NCI-H345 (cell line): ENCODE measurements at places on chromosomes 12 and 14.
A peak's percentile ranks its signal among the peaks of the same experiment; 100 is the strongest.

- no peak for DNase-seq
Measured at GRCh38 chr12:51821440-51822260, 26.9 kb downstream of the FIGNL2 start.

DNA sequence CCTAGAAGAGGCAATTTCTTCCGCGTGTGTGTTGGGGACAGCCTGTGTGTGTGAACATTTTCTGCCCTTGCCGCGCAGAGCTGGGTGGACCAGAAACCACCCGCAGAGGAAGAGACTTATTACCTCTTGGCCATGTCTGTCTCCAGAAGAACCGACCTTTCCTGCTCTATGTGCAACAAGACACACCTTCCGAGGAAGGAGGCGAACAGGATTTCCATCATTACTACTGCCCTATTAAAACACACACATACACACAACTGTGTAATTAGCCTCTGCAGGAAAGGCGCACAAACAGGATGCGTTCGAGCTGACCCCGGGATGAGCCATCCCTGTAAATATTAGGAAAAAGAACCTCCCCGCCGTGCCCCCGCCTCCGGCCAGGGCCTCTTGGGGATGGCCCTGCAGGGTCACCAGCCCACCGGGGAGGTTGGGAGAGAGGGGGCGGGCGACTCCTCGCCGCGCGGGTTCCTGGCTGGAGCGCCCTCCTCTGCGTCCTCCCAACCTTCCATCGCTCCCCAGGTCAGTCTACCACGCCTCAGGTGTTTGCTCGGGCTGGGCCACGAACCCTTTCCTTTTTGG is 484 bp upstream of the PRKCH start:
- no peak for DNase-seq

DNA sequence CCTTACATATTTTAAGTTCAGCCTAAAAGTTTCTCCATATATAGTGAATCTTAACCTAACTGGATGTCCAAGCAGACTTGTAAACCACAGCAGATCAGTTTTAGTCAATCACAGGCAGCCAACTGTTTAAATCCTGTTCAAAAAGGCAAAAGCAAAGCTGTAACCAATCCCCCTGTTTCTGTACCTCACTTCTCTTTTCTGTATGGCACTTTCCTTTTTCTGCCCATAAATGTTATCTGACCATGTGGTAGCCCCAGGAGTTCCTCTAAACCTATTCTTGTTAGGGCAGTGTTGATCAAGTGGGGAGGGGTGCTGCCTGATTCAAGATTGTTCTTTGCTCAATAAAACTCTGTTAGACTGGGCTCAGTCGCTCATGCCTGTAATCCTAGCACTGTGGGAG is 8.5 kb upstream of the DACT1 start:
- DNase-seq, result no peak

GRCh38 chr14:48622980-48623379 is 947.6 kb upstream of the MDGA2 start:
- DNase-seq, result no peak

DNA sequence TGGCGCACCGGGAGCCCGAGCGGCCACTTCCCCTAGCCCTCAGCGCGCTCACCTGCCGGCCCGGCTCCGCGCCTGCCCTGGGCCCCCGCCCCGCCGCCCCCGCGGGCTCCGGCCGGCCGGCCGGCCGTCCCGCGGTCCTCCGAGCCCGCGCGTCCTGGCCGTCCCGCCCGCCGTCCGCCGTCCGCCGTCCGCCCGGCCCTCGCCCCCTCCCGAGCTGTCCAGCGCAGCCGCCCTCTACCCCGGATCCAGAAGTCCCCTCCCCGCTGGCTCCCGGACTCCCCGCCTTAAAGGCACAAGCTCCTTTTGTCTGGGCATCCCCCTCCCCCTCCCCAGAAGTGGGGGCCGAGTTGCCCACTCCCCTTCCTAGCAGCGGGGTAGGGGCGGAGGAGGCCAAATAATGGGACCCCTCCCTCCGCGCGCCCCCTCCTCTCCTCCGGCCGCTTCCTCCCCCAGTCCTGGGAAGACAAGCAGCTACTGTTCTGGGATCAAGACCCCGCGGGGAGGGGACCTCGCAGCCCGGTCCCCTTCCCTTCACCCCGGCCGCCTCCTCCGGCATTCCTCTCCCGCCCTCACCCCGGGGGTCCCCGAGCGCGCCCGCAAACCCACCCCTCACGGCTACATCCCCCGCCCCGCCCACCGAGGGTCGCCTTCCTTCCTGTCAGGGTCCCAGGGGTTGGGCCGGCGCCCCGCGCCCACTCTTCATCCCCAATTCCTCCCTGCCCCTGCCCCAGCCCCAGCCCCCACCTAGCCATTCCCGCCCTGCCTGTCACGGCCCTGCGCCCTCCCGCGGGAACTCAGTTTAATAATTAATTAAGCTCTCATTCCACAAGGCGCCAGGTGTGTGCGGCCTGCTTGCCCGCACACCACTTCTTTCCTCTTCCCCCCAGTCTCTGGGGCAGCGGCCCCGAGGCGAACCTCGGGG is at the start of gene ADCY6:
Gene ADCY6, minus strand, starts transcription at position 236 of the 922 bp plus-strand sequence. CDS start 5,655 bp downstream, outside the sequence.
- DNase-seq, result peak; percentile 6

DNA sequence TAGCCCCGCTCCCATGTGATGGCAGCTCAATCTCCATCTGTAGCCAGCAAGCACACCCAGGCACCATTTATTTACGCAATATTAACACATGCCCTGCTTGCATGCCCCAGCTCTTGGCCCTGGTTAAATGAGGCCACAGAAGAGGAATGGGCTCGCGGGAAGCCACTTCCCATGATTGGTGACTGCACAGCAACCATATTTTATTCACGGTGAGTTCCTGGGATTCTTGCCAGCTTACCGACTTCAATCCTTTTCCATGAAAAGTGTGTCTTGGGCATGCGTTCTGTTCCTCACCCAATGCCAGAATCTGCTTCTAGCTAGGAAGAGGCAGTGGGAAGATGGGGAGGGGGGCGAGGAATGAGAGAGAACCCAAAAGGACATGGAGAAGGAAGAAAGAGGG is 54.7 kb downstream of the PITPNM2 start:
- DNase-seq, result no peak

GRCh38 chr12:5715021-5715420 is 230.0 kb downstream of the ANO2 start:
- DNase-seq, result no peak

GRCh38 chr14:69827560-69827959 is 30.5 kb upstream of the SLC10A1 start:
- DNase-seq, result no peak

DNA sequence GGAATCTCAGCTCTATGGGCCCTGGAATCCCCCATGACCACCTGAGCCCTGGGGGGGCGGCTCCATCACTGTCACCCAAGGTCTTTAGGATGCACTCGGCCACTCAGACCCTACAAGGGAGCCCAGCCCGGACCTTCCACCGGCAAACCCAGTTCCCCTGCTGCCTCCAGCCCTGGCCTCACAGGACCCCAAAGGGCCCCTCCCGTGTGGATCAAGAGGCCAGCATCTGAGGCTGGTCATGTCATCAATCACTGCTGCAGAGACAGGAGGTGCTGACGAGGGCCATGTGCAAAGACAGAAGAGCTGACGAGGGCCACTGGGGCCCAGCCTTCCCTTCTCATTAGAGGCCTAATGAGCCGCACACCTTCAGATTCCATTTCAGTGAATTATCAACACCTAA is 39.0 kb upstream of the SFSWAP start:
- DNase-seq, result no peak

GRCh38 chr12:63917864-63918799 is 73.6 kb downstream of the SRGAP1 start:
- DNase-seq, result no peak

- DNase-seq, result peak; percentile 39
Measured at GRCh38 chr12:47307680-47308399, 228.1 kb upstream of the AMIGO2 start.

DNA sequence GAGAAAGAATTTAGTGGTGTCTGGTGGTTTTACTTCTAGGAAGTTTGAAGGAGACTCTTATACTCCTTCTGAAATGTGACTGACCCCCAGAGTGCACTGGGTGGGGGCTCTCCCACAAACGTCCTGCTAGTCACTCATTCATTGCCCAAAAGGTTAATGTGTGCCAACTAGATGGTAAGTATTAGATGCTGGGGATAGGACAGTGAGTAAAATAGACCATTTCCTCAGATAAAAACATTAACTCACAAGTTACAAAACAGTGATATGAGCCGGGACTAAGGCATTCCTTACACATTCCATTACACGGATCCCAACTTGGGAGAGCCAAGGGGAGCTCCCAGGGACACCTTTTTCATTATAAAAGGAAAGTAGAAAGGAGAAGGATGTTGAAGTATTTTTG is 185.1 kb downstream of the ATXN7L3B start:
- DNase-seq, result no peak

DNA sequence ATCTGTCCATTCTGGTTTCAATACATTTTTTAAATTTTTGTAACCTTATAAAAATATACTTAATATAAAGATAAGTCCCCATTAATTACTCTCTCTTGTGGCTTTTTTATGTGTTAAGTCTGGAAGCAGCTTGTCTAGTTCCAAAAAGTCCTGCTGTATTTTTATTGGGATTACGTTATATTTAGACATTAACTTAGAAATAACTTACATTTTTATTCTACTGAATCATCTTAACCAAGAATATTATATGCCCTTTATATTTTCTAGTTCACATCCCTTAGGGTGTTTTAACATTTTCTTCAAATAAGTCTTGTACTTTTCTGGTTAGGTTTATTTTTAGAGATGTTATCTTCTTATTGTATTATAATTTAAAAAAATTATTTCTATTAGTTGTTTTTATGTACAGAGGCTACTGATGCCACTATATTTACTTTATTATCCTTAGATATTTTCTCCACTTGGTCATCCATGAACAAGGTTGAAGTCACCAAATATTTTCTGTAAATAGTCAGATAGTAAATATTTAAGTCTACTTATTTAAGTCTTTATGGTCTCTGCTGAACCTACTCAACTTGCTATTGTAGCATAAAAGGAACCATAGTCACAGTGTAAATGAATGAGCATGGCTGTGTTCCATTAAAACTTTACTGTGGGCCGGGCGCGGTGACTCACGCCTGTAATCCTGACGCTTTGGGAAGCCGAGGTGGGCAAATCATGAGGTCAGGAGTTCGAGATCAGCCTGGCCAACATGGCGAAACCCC is 132.4 kb upstream of the NEDD1 start:
- no peak for DNase-seq

- DNase-seq, result no peak
Measured at GRCh38 chr14:71231521-71232393, 324.5 kb downstream of the PCNX1 start.

DNA sequence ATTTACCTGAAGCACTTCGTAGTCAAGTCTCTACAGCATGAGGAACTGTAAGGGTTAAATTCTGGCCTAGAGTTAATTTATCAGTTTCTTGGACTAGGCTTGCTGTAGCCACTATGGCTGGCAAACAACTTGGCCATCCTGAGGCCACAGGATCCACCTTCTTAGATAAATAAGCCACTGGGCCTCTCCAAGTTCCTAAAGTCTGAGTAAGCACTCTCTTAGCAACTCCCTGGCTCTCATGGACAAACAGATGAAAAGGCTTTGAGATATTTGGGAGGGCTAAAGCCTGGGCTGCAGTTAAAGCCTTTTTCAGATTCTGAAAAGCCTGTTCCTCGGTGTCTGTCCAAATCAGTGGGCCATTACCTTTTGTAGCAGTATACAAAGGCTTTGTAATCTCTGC is 675.0 kb downstream of the TMEM121 start:
- no peak for DNase-seq

GRCh38 chr12:86264451-86265328 is 8.5 kb upstream of the MGAT4C start:
- DNase-seq, result peak; percentile 87

DNA sequence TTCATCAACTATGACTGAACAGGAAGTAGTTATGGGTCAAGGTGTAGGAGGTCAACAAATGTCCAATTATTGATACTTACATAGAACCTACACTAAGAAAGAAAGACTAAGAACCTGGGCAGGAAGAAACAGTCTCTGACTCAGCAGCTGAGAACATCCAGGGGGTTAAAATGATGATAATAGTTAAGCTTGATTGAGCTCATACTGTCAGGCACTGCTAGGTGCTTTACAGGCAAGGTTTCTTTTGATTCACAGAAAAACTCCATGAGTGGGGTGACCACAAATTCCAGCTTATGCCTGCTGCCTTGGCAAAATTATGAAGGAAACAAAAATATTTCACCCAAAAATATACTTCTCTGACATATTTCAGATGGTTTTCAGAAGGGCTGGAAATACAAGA is 75.0 kb downstream of the ACADS start:
- DNase-seq, result no peak

- DNase-seq, result no peak
Measured at GRCh38 chr12:131434208-131435125, 276.4 kb upstream of the SFSWAP start.

DNA sequence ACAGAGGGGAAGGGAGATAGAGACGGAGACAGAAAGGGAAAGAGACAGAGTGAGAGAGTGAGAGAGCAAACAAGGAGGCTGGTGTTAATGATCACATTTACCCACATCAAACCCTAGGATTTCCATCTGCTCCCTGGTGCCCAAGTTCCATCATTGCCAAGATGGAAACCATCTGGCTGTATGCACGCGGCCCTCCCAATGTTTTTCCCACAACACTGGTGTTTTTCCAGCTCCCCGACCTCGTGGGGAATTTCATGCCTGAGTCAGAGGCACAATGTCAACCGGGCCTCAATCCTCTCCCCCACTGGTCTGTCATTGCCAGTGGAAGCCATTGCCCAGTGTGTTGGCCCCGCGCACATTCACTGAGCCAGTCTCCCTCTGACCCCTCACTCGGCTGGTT is 19.9 kb upstream of the BDKRB2 start:
- DNase-seq, result no peak
